Muscle of leg (tissue), 16 donors: ENCODE measurements at places on chromosomes 7 and 10. TPM values are rescaled to one million over a fixed set of nuclear protein-coding genes. Genes with fewer than 3 reads are reported as not detected.

The SLC29A4 gene
- polyA plus RNA-seq, result 36.0 TPM

The EPHA1 gene
- polyA plus RNA-seq, result 2.6 TPM

The MAGI2 gene
- polyA plus RNA-seq, result 6.1 TPM

The BMPER gene
- polyA plus RNA-seq, result 9.9 TPM

The ANKRD2 gene
- 15.9 TPM for polyA plus RNA-seq

The FAM131B gene
- polyA plus RNA-seq, result 2.1 TPM

The TWIST1 gene
- polyA plus RNA-seq, result 10.2 TPM
